ENCODE measurements at places on chromosomes 5 and 9.
A peak's percentile ranks its signal among the peaks of the same experiment; 100 is the strongest.

GRCh38 chr5:59584858-59585846, 308.4 kb downstream of the PDE4D start:
- no peak for DNase-seq

- DNase-seq, result no peak
These were observed 77.0 kb downstream of the FGF18 start for GRCh38 chr5:171496456-171496855.

DNA sequence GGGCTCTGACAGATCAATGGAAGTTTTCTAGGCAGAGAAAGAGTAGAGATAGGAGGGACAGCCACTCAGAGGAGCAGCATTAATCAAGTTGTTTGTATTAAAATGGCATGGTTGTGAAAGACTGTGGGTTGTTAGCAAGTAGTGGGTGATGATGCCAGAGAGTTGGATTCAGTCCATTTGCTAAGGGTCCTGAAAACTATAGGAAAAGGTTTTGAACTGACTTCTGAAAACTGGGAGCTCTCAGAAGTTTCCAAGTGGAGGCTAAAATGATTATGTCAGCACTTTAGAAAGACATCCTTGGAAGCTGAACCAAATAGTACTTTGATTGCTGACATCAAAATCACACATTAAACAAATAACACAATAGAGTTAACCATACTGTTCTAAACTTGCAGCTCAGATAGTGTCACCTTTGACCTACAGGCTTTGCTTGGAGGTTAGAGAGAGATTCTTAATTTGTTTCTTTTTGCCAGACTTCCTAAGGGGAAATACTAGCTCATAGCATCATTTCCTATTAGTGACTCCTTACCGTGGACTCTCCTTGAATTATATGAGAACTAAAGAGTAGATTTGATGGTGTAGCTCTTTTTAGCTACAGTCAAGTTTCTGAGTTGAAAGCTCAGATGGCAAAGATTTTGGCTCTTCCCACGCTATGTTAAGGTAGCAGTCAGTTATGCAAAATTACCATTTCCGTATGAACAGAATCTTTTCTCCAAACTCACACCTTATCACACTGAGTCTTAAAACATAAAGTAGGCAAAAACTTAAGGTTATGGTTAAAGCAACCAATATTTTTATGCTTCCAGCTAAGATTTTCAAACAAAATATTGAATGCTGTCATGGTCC, 277.1 kb downstream of the NR3C1 start:
- no peak for DNase-seq

DNA sequence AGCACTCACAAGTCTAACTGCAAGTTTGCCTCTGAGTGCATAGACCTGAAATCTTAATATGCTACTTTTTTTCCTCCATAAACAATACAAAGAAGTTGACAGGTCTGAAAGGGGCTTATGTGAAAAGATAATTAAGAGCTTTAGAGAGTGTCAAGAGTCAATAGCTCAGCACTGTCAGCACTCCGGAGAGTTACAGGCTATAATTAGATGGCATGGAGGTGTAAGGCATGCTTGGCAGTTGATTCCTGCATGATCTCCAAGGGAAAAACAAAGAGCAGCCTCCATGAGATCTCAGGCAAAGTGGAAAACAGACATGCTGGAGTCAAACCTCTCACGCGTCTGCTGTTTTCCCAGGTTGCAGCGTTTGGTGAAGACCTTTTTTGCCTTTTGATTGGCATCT, 468.7 kb downstream of the TLE4 start:
- no peak for DNase-seq

GRCh38 chr5:78738104-78738503, 89.5 kb upstream of the LHFPL2 start:
- DNase-seq, result no peak

- DNase-seq, result no peak
These were observed 38.4 kb downstream of the TLE4 start for GRCh38 chr9:79610019-79610631.

DNA sequence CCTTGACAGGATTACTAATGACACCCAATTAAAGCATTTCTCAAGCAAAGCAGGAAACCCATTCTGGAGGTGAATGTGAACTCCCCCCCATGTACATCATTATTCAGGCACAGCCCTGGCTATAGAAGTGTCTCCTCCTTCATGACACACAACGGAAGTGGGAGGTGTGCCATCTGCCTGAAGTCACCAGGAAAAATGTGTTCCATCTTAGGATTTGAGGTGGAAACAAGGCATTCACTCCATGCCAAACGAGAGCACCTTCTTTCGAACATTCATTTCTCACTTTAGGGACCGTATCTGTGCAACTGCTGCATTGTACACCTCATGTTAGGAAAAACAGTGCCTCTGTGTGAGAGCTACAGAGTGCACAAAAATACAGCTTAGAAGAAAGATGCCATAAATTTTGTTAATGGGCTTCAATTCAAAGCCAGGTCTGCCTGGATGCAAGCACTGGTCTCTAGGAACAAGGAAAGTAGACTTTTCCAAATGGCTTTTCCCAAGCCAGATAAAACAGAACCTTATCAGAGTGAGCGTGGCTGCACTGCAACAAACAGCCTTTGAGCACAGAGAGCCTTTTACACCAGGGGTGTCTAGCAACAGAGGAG, 19.4 kb downstream of the GOLM1 start:
- DNase-seq, result no peak

DNA sequence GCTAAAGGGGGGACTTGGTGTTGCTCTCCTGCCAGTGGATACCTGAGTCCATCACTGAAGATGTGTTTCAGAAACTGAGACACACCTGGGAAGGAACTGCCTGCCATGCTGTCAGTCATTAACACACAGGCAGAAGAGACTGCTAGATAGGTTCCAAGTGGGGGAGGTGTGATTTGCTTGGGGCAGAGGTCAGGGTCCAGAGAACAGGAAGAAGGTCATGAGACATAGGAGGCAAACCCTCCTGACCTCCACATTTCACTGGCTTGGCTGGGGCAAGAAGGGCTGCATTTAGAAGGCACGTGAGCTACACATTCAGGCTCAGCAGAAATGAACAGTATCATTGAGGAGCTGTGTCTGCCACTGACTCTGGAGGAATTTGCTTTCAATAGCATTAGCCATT, 215.8 kb downstream of the HSPA4 start:
- DNase-seq, result no peak

GRCh38 chr9:134569626-134570025, 72.0 kb upstream of the COL5A1 start:
- DNase-seq, result no peak

GRCh38 chr5:1642621-1643061, 118.9 kb upstream of the LPCAT1 start:
- DNase-seq, result no peak

DNA sequence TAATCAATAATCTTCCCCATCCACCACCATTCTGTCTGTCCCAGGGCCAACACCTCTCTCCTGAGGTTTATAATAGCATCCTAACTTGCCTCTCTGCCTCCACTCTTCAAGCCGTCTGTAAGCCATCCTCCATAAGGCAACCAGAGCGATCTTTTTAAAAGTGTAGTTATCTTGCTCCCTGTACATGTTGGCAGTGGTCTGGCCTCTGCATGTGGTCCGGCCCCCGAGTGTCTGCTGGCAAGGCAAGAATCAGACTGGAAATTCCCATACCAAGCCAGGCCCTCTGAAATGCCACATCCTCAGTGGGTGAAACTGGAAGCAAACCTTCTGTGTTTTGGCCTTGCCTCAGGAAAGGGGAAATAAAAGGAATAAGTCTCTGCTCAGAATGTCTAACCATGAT, 17.0 kb downstream of the TTLL11 start:
- no peak for DNase-seq

- DNase-seq, result no peak
These were observed 17.9 kb upstream of the POC5 start for GRCh38 chr5:75734913-75735789.

DNA sequence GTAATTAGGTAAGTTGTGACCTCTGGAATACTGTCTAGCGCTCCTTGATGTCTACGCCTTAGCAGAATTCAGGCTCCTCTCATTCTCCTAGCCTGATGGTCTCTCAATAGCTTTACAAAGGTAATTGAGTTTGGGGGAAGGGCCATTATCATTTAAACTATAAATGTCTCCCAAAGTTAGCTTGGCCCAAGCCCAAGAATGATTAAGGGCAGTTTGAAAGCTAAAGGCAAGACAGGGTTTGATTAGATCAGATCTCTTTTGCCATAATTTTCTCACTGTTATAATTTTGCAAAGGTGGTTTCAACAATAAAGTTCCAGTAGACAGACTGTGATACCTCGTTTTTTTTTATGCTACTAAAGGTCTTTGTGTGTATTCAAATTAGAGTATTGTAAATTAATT, 3.7 kb upstream of the SLC30A5 start:
- DNase-seq, result no peak

DNA sequence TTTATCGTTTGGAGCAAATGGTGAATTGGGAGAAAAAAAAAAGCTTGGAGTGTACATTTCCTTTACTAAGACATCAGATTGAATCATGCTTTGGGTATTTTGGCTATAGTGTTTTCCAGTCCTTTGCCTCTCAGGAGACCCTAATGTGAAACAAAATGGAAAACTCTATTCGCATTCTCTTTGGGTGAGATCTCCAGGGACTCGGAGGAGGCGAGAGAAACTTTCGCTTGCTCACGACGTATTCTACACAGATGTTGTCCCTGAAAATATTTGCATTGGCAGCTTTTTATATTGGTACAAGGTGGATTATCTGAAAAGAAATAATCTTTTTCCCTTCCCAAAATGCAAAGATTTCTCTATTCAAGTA, 1240.1 kb upstream of the WWC1 start:
- no peak for DNase-seq

GRCh38 chr9:27192291-27192960, 83.4 kb downstream of the TEK start:
- no peak for DNase-seq

DNA sequence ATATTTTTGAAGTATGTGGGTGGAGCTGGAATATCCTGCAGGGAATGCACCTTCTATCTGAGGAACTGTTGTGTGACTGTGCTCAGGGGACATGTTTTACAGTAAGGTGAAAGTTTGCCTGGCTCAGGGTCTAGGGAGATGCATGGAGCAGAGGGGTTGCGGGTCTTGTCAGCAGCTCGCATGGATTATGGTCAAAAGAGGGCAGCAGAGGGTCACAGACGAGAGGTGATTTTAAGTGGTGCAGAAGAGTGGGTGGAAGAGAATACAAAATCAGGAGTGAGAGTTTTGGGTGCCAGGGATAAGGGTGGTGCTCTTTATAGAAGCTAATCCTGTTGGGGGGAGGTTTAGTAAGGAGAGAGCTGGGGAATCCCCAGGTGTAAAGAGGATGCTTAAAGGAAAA, 53.5 kb upstream of the GRIN3A start:
- no peak for DNase-seq

- peak; percentile 71 for DNase-seq
These were observed at the start of gene SMIM3 for GRCh38 chr5:150778517-150779396. TSS of gene SMIM3 (plus strand) at chr5:150778757. CDS start at chr5:150795441, 16,684 bp downstream.

DNA sequence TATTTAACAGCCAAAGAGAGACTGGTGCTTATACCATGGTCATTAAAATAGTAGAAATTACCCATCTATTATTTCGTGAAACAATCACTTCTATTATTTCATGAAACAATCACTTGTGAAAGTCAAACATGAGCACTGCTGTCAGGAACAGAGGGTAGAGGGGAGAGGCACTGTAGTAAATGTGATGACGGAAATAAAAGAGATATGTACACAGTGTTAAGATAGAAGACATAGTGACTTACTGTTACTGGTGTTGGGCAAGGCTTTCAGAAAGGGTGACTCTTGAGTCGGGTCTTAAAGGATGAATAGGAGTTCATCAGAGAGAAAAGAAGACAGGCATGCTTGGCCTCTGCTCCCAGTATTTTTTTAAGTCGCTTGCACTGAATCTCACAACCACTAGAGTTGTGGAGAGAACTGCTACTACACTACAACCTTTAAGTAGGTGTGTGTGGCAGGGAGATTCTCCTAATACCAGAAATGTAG, 162.6 kb upstream of the GNA14 start:
- no peak for DNase-seq

DNA sequence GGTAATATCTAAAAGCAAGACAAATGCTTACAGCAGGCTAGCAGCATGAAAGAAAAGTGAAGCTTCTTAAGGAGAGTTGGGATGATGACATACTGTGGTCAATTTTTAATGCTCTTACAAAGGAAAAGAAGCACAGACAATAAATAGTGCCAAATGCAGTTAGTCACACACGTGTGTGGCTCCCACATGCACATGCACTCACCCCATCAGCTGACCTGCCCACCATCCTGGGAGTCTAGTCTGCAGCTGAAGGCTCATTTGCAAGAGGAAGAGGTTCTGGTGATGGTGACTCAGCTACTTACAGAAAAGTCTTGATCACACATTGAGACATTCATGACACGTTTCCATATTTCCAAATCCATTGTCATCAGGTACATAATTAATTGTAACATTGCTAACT, 129.3 kb downstream of the MRPL36 start:
- DNase-seq, result no peak

DNA sequence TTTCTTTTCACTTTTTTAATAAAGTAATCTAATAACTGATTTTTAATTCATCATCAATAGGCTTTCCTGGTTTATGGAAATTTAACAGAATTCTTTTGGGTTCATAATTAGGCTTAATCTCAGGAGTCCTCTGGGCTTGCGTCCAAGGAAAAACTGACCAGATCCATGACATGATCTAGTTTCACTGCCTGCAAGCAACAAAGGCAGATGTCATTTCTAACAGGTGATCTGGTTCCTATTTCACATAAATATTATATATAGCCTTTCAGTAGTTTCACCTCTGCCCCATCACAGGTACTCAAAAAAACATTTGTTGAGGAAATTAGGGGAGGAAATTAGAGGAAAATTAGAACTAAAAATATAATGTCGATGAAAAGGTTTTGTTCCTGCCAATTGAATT, 126.4 kb downstream of the FBXL17 start:
- DNase-seq, result no peak

- DNase-seq, result no peak
These were observed 14.2 kb upstream of the PTGS1 start for GRCh38 chr9:122356627-122357026.

GRCh38 chr5:149280802-149281201, 9.1 kb downstream of the AFAP1L1 start:
- no peak for DNase-seq

GRCh38 chr5:132253008-132253441, 4.5 kb upstream of the PDLIM4 start:
- no peak for DNase-seq

DNA sequence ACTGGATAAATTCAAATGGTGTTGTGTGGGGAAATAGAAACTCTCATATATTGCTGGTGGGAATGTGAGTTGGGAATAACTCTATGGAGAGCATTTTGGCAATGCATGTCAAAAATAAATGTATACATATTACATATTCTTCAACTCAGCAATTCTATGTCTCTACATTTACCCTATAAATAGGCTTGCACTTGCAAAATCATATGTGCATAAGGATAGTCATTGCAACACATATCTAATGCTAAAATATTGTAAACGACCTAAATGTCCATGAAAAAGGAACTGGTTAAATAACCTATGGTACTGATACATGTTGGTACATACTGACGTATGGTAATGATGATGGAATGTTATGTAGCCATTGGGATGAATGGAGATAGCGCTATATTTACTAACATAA, 94.5 kb upstream of the CHD1 start:
- DNase-seq, result no peak

- no peak for DNase-seq
These were observed 734.8 kb downstream of the TLE1 start for GRCh38 chr9:80954521-80954920.

- no peak for DNase-seq
These were observed 234.7 kb downstream of the SYK start for GRCh38 chr9:91036356-91036755.

- DNase-seq, result no peak
These were observed 165.1 kb downstream of the RNF180 start for GRCh38 chr5:64330728-64331231.

All from CD4-positive, alpha-beta T cell treated with Interleukin-6 at 100 ng/mL for 8 hours (primary cell).